Pancreas (tissue), 10 donors: ENCODE measurements at places on chromosomes 11 and 22. TPM values are rescaled to one million over a fixed set of nuclear protein-coding genes. Genes with fewer than 3 reads are reported as not detected.

RASSF10 gene
- not detected for total RNA-seq

INPP5J gene
- total RNA-seq = 11.2 TPM

WBP2NL gene
- 2.8 TPM for total RNA-seq

OR51L1 gene
- not detected for total RNA-seq

RFPL2 gene
- not detected for total RNA-seq

MRGPRF gene
- 1.3 TPM for total RNA-seq

ACR gene
- not detected for total RNA-seq

NRGN gene
- 0.24 TPM for total RNA-seq

GPHA2 gene
- total RNA-seq = 11.1 TPM

CNTF gene
- 0.55 TPM for total RNA-seq

DDX25 gene
- total RNA-seq = 0.63 TPM

BARX2 gene
- total RNA-seq = 5.4 TPM

RRM1 gene
- total RNA-seq = 27.8 TPM

MS4A1 gene
- total RNA-seq = not detected

MED19 gene
- total RNA-seq = 5.5 TPM

ENTHD1 gene
- not detected for total RNA-seq

GDPD4 gene
- not detected for total RNA-seq

SLC2A11 gene
- total RNA-seq = 17.6 TPM

MUC6 gene
- total RNA-seq = 94.2 TPM

ACER3 gene
- 8.6 TPM for total RNA-seq

CNTN5 gene
- 0.69 TPM for total RNA-seq

IGLL1 gene
- total RNA-seq = not detected

OR51B4 gene
- total RNA-seq = not detected

PRCP gene
- 37.8 TPM for total RNA-seq

FAM227A gene
- total RNA-seq = 0.43 TPM

DUSP18 gene
- total RNA-seq = 3.1 TPM

IL10RA gene
- 3.1 TPM for total RNA-seq
